ENCODE measurements at places on chromosomes 3 and 15.

GRCh38 chr3:180036092-180036670, 556 bp downstream of the PEX5L start:
- DNase-seq, result no peak

- no peak for DNase-seq
These were observed 216.1 kb downstream of the DOCK3 start for GRCh38 chr3:50890688-50891344.

- no peak for DNase-seq
These were observed 2.8 kb downstream of the PLXNB1 start for GRCh38 chr3:48426944-48427629.

- no peak for DNase-seq
These were observed 698.7 kb downstream of the NTRK3 start for GRCh38 chr15:87557881-87558280.

DNA sequence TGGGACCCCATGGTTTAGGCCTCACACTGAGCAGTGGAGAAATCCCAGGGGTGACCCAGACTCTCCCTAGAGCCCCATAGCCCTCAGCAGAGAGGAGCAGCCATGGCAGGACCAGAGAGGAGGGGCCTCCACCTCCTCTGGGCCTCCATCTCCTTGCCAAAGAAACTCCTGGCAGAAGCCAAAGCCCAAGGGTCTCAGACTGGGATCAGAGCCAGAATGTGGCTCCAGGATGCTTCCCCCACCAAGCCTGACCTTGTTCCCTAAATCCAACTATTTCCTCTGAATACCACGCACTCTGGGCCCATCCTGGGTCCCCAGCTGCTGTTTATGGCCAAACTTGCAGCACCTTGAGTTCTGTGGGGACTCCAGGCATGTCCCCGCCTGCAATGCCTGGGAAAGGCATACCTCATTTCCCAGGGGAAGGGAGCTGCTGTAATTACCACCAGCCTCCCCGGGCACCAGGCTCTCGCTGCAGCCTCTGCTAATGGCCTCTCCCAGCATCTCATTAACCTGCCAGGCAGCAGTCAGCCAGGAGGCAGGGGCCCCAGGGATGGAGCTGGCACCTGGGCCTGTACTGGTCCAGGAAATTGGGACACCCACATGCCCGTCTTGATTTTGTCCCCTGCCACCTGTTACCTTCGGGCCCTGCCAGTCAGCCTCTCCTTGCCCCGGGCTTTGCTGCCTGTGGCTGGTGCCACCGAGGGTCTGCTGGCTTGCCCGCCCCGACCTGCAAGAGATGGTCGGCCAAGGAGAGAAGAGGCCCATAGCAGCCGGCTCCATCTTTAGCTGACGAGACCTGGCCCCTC, 4.6 kb downstream of the CCDC9B start:
- no peak for DNase-seq

GRCh38 chr15:64519897-64520296, 59.5 kb downstream of the ZNF609 start:
- no peak for DNase-seq

DNA sequence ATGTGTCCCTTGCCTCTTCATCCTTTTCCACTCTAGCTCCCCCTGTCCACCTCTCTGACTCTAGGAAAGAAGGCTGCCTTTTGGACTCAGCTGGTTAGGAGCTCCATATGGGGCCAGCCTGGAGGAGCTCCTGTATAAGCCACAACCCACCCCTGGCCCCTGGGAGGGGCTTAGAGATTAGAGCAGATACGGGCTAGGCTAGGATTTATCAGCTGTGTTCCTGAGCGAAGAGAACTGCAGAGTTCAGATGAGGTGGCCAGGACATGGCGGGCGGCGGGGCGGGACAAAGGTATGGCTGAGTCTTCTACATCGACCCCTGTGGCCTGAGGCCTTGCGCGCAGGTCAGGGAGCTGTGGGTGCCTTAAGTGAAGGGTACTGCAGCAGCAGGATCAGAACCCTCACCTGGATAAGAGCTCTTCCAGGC, 7.9 kb downstream of the NBEAL2 start:
- DNase-seq, result no peak

DNA sequence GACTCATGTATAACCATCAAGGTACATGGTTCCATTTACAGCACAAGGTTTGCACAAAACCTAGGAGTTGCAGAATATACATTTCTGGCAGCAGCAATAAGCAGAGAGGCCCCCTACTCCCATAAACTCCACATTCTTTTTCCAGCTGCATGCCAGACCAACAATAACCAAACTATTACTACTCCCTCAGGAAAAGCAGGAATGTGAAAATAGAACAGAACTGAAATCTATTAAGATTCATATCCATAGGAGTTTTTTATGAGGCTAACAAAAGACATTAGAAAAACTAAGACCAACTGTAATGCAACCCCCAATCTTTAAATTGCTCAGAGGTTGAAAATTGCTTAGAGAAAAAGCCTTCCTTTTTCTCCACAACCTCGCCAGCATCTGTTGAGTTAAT, 27.6 kb upstream of the TOP2B start:
- DNase-seq, result no peak

All from cortex of kidney (tissue), 1 donor.